ENCODE measurements at places on chromosomes 4 and X.

DNA sequence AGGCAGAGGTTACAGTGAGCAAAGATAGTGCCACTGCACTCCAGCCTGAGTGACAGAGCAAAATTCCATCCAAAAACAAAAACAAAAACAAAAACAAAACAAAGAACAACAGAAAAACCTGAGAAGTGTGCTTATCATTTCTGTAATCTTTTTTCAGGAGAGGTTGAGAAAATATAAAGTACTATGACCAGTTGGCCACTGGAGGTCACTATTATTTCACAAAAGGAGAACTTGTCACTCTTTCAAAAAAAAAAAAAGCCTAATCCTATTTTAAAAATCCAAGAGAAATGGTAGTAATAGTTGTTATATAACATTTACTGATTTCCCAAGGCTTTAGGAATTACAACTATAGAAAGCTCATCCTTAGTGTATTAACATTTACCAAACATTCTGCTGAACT, 24.9 kb upstream of the RNF150 start:
- DNase-seq, result no peak

DNA sequence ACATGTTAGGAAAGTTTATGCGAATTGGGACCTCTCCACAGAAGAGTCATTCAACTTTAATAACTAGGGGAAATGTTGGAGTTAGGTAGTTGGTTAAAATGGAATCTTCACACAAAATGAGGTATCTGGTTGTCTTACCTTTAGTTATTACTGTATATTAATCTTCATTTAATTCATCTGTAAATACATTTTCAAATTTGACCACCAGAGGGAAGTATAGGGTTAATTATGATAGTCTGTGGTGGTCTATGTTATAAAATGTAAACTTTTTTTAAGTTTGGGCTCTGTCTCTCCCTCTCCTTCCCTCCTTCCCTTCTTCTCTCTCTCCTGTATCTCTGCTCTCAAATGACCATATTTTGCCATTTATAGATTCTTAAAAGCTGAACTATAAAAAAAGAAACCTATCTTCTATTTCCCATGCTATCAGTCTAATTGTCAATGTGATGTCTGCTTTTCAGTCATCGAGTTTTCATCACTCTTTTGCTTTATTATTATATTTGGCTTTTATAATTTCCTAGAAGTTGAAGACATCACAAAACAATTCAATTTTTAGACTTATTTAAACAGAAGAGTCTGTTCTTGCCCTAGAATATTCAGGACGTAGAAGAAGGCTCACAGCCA, 49.8 kb downstream of the TMEM144 start:
- no peak for DNase-seq

DNA sequence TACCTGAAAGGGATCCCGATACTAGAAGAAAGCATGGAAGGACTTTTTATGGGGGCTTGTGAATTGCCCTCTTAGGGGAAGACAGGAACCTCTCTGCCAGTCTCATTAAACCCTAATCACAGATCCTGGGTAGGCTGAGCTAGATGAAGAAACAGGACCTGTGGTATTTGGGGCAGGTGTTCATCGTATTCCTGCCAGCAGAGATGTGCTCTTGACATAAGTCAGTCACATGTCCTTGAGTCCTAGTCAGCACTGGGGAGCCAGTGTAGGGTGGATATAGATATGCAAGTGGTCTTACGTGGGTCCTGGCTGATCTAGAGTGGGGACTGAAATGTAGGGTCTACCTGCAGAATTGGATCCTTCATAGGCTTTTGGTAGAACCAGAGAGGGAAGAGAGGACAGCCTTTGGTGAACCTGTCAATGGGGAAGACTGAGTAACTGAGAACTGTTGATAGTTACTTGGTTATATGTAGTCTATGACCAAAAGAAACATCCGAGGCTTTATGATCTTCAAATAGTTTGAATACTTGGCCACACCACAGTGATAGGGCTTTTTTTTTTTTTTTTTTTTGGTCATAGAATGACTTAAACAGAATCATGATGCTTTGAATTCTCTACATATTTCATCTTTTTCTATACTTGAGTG, 63.5 kb upstream of the WDR1 start:
- DNase-seq, result no peak

DNA sequence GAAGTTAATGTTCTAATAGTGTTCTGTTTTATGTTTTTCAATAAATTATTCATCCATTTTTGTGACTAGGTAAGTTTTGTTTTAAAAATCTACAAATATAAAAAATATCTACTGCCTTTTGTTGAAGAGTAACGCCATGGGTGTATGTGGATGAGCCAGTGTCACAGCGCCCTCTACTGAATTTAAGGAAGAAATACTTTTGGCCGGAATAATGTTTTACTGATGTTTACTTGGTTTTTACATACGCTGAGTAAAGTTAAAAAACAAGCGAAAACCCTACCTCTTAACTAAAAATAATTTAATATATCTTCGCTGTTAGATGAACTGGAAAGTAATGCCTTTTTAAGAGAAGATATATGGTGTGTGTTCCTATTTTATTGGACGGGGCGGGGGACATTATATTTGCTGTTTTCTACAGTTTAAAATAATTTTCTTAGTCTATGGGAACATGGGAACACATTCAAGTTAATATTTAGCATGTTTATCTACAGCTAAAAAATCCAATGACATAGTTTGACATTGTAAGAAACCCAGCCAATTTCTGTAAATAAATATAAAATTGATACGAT, 86.1 kb downstream of the CPE start:
- no peak for DNase-seq

GRCh38 chrX:42023122-42023521, 99.8 kb upstream of the CASK start:
- no peak for DNase-seq

DNA sequence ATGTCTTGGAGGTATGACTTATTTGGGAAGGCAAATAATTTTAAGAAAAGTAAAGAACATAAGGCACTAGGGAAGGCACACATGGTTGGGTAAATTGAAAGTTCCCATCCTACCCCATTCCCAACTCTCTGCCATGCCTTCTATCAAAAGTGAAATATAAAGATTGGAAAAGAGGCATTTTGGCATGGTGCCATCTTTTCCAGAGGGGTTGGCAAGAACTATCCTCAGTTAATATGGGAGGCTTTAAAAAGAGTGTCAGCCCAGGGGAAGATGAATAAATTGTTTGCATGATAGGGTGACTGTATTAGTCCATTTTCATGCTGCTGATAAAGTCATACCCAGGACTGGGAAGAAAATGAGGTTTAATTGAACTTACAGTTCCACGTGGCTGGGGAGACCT, 150.8 kb upstream of the BOD1L1 start:
- DNase-seq, result no peak

DNA sequence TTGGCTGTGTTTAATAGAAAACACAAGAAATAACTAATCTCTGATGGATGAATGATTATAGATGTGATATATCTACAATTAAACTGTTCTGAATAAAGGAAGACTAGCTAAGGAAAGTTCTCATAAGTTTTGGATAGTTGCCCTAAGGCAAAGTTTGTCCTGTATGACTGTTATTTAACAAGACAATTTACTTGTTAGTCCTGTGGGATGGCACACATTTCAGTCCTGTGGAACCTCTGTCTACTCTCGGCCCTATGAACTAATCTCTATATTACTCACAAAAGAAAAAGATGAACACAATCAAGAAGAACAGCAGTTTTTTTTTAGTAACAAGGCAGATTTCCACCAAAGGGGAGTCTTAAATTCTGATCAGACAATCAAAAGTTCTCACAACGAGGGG, 314.6 kb downstream of the CCSER1 start:
- no peak for DNase-seq

DNA sequence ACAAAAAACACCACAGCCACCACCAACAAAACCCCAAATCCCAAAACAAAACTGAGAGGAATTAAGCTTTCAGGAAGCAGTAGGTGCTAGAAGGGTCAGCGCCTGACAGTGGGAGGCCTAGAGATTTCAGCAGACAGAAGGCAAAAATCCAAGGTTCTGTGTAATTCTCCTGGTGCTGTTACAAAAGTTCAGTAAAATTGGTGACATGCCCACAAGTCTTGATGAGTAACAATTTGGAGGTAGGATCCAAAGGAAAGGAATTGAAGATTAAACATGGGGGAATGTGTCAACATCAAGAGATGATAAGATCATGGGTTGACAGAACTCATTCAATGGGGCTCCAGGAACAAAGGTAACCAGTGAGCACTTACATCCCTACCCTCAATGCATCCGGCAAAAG, 653.8 kb upstream of the CPEB2 start:
- DNase-seq, result no peak

GRCh38 chr4:185809121-185809520, 2.9 kb downstream of the SORBS2 start:
- DNase-seq, result no peak

- no peak for DNase-seq
These were observed 1.0 kb downstream of the SLITRK4 start for GRCh38 chrX:143634663-143635455.

DNA sequence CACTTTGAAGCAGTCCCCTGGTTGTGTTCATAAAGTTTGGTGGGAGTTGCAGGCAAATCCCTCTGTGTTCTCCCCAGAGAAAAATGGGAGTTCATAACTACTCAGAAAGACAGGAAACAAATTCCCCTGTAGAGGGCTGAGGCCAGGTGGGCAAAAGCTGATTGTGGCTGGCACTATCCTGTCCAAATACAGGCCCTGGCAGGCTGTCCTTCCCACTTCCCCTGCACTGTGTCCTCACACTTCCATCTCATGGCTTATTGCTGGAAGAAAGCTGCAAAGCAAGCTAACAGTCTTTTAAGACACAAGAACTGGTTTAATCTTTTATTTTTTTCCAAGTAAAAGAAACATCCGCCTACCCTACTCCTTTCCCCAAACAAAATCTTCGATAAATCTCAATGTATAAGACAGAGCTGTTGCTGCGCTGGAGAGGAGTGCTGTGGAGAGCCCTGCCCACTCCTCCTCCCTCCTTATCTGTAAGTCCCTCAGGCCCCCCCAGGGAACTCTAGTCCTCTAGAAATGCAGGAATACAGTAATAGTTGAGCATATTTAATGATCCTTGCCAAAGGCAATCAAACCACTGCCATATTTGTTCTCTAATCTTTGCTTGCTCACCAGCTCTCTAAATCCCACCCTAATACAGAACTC, 14.0 kb downstream of the TAPT1 start:
- no peak for DNase-seq

- no peak for DNase-seq
These were observed 101.2 kb downstream of the ARSF start for GRCh38 chrX:3142259-3143042.

DNA sequence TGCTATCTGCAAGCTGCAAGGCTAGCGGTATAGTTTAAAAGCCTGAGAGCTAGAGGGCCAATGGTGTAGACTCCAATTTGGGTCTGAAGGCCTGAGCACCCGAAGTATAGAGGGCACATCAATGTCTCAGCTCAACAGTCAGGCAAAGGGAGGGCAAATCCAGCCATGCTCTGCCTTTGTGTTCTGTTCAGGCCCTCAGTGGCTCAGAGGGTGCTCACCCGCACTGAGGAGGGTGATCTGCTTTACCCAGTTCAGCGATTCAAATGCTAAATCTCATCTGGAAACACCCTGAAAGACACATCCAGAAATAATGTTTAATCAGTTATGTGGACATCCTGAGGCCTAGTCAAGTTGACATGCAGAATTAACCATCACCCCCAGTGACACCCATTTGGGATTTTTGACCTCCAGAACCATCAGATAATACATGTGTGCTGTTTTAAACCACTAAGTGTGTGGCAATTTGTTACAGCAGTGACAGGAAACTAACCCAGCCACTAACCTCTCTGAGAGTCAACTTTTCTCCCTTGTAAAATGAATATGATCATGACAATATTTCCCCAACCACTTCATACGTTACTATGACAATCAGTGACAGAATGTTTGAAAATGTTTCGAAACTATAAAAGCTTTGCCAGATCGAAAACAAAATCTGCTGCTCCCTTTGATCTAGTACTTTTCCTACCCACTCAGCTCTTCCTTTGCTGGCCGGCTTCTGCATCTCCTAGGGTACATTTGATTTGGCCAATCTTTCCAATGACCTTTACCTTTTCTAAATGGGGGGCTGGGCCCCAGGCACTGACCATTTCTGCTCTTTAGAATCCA, 8.4 kb upstream of the TBL1X start:
- DNase-seq, result no peak

- no peak for DNase-seq
These were observed at the start of gene AR for GRCh38 chrX:67543818-67544217. TSS of gene AR (plus strand) at chrX:67544021. CDS start at chrX:67545147, 1,126 bp downstream.

DNA sequence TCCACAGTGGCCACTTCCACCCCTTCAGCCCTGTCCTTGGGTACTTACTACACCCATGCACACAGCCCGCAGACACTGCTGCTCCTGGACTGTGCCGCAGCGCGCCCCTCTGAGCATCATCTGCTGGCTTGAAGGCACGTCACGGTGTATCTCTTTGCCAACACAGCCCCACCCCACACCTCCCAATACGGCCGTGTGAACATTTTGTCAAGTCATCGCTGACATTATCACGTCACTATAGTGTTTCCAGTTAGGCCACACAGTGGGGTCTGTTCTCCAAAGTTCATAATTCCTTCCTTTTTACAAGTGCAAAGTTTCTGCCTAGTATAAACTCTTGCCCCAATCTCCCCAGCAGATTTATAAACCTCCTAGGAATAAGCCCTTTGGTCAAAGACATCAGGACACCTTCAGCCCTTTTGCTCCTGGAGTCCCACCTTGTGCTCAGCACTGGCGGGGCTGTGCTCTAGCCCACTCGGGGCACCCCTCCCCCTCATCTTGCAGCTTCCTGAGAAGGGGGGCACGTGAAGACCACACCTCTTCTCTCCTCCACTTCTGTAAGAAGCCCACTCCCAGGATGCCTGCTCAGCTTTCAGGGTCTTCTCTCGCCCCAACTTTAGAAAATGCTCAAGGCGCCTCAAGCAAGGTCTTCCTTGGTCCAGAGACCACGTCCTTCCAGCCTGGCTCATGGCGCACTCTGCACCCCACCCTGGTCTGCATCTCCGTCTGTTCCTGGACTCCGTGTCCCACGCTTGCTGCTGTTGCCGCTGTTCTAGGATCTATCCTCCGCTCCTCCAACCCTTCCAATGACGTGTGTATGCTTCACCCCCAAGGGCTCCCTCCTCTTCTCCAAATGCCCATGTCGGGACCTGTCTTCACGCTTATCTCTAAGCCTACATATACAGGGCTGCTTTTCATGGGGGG, 7.2 kb downstream of the FAM53A start:
- DNase-seq, result no peak

DNA sequence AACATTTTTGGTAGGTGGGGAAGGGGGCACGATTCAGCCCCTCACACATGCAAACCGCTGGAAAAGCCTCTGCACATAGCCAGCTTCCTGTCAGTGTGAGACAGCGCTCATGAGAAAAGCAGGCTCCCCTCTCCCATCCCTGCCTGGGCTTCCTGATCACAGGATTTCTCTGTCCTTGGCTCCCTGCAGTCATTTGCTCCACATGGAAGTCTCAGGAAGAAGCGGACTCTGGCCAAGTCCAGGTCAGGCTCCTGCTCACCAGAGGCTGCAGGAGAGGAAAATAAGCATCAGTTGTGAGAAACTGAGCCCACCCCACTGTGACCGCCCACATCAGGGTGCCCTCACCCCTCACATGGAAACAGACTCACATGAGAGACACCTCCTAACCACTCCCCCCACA, 664.3 kb upstream of the TENM3 start:
- no peak for DNase-seq

- no peak for DNase-seq
These were observed 105.3 kb upstream of the NKX1-1 start for GRCh38 chr4:1511441-1512041.

Data from GM12878 (cell line).